GM13977 (cell line): ENCODE measurements at places on chromosomes 7 and 10.

- DNase-seq: no peak
These were observed 111.8 kb downstream of the HIP1 start for GRCh38 chr7:75626954-75627353.

DNA sequence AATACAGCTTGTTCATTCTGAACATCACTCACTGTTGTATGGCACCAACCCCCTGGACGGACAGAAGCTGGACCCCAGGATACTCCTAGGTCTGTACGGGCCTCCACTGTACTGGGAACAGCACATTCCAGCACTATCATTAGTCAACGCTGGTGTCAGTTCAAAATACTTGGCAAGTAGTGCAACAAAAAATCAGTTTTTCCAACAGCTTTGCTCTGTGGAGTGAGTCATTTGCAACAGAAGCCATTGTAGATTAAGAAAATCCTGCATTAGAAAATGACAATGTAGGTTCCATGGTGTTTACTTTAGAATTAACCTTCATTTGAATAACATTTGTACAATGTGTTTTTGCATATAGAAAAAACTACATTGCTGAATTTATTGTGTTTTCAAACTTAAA is 266.6 kb downstream of the HDAC9 start:
- no peak for DNase-seq

GRCh38 chr7:107856806-107857540 is 34.0 kb upstream of the DLD start:
- DNase-seq: no peak

DNA sequence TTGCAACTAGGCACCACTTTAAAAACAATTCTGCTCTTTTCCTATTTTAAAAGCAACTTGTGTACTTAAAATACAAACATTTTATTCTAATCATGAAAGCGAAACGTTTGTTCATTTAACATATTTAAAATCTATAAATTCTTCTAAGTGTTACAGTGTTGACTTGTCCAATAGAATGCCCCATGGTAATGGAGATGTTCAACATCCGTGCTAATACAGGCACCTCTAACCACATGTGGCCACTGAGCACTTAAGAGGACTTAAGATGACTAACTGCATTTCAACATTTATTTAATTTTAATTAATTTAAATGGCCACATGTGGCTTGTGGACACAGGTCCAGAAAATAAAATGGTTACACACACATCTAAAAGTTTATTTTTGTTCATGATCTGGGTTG is 115.1 kb downstream of the TPK1 start:
- no peak for DNase-seq

- DNase-seq: no peak
These were observed 59.6 kb upstream of the ZMIZ1 start for GRCh38 chr10:79009145-79009544.

DNA sequence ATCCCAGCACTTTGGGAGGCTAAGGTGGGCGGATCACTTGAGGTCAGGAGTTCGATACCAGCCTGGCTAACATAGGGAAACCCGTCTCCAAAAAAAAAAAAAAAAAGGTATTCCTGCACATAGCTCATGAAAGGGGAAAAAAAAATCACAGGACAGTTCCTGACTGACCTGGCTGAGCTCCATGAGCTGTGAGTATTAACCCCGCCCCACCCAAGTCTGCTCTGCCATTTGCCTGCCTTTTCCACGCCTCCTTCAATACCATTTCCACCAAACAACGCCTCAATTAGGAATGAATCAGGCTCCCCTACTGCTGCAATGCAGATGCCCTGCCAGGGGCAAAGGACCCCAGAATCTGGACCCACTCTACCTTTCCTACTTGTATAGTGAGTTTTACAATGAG is 55.0 kb downstream of the PDIA4 start:
- DNase-seq: no peak

DNA sequence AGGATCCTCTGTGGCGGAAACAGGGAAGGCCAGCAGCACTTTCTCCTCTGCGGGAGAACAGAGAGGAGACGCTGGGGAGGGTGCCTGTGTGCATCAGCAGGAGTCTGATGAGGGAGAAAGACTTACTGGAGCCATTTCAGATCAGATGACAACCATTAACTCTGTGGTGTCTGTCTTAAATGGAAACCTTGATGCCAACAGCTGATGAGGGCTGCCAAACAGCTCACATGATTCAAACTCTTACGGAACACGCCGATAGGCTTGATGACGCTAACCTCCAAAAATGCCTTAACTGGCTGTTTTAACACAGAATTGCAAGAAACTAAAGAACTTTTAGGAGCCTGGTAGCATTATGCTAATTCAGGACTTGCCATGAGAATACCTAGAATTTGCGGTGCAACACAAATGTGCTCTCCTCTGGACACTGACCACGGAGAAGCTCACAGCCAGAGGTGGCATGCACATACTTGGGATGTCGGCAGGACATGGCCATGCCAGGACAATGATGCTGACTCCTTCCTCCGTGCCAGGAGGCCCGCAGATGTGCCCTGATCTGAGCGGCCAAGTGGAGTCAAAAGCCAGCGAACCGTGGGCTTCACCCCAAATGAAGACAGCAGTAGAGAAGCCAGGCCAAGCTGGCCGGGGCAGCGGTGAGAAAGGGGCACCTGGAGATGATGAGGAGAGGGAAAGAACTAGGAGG is 154.9 kb downstream of the ZMYND11 start:
- DNase-seq: no peak

- DNase-seq: no peak
These were observed 484.2 kb upstream of the CELF2 start for GRCh38 chr10:10533437-10533836.
